ENCODE measurements at places on chromosomes 16 and 17.

- no peaks in the 10 kb centered on the region for H3K4me1 ChIP-seq
- no peaks in the 10 kb centered on the region for H3K36me3 ChIP-seq
- H3K4me3 ChIP-seq = no peak overlapping the region
Observed at GRCh38 chr16:29765167-29766032, 12.7 kb upstream of the ZG16 start.

DNA sequence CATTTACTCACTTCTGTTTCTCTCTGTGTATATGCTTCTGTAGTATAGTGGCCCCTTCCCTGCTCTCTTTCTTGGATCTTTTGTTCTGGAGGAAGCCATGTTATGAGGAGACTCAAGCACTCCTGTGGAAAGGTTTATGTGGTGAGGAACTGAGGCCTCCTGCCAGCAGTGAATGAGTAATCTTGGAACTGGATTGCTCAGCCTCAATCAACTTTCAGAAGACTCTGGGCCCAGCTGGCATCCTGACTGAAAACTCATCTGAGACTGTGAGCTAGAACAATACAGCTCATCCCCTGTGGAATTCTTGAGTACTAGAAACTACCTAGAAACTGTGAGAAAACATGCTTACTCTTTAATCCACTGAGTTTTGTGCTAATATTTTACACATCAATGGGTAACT lies 133.1 kb upstream of the ZKSCAN2 start:
- H3K27me3 ChIP-seq = no peaks in the 10 kb centered on the region
- no peak overlapping the region for H3K4me3 ChIP-seq
- no peaks in the 10 kb centered on the region for H3K4me1 ChIP-seq

GRCh38 chr16:85221771-85222154 lies 109.5 kb upstream of the CIBAR2 start:
- no peak for DNase-seq
- peaks cover 6% of the 10 kb centered on the region for H3K36me3 ChIP-seq
- no peak overlapping the region for H3K27ac ChIP-seq

GRCh38 chr17:58096892-58097291 lies 13.7 kb downstream of the DYNLL2 start:
- H3K4me1 ChIP-seq = no peaks in the 10 kb centered on the region
- H3K4me3 ChIP-seq = no peak overlapping the region
- no peak overlapping the region for H3K27ac ChIP-seq
- H3K27me3 ChIP-seq = no peaks in the 10 kb centered on the region
- no peak for DNase-seq
- peaks cover 13% of the 10 kb centered on the region for H3K36me3 ChIP-seq
